ENCODE measurements at places on chromosomes 7 and 10.

- DNase-seq: no peak
Observed at GRCh38 chr7:146185844-146186243, 69.2 kb downstream of the CNTNAP2 start.

DNA sequence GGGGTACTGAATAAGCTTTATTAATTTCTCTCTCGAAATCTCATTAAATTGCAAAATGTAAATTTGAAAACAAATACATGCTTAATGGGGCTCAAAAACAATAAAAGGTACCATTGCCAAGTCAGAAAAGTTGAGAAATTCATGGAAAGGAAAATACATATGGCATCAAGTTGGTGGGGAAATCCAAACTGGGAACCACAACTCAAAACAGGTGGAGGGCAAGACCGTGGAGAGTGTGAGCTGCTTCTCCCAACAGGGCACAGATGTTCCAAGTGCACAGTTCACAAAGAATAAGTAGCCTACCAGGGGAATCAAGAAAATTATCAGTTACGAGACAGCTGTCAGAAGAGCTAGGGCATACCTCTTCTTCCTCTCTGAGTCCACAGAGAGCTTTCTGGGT is 26.6 kb downstream of the MKX start:
- no peak for DNase-seq

DNA sequence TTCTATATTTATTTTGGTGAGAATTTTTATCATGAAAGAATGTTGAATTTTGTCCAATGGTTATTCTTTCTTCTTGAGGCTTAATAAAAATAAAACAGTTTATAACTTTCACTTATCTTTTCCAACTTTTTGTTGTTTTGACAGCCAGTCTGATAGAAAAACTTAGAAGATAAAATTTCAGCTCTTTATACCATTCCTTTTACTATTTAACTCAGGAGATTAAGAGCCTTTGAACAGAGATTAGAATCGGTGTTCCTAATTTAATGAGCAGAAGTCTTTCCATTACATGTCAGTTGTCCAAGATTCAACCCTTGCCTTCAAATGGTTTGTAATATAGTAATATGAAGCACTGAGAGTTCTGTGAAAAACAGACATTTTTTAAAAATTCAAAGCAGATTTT is 97.8 kb upstream of the SEC61G start:
- no peak for DNase-seq

DNA sequence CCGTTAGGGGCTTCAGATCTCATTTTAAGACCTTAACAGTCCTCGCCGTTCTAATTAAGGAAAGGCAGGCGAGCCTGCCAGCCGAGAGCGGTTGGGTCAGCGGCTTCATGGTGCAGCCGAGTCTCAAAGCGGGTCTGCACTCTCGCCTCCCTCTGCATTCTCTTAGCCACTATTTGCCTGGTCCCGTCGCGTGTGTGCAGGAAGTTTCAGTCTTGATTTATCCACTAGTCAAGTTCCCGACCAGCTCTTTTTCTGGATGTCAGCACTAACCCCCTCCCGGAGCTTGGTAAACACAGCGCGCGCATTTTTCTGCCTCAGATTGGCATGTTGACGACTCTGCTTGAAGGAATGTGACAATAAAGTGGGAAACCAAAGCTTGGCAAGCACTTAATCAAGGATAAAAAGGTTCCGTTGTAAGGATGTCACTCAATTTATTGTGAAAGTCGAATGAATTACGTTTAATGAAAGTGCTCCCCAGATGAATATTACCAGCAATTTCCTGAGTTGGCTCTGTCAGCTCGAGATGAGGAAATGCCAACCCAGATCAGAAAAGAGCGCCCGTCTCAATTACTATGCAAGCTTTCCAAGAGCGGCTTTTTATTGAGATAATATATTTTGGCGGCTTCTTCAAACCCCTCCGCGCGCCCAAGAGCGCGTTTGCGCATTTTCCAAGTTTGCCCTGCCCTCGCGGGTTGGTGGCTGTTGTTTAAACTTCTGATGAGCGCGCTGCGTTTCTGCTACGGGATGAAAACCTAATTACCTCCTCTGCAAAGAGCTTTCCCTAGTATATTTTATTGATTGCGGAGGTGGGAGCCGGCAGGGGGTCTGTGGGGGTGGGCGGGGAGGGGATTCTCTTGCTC is 7.9 kb downstream of the NXPH1 start:
- DNase-seq: peak; percentile 46

DNA sequence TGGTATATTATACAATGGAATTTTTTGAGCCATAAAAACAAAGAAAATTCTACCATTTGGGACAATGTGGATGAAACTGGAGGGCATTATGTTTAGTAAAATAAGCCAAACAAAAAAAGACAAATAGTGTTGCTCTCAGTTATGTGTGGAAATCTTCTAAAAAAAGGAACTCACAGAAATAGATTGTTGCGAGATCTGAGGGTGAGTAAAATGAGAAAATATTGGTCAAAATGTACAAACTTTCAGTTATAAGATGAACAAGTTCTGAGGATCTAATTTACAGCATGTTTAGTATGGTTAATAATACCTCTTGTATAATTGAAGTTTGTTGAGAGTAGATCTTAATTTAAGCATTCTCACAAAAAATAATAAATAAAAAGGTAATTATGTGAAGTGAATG is 291.2 kb downstream of the KIF20B start:
- DNase-seq: no peak

DNA sequence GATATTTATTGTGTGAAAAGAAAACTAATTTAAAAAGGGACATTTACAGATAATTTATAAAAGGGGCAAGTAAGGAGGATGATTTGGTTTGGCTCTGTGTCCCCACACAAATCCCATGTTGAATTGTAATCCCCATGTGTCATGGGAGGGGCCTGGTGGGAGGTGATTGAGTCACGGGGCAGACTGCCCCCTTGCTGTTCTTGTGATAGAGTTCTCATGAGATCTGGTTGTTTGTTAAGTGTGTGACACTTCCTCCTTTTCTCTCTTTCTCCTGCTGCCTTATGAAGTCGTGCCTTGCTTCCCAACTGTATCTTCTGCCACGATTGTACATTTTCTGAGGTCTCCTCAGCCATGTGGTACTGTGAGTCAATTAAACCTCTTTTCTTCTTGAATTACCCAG is 171.0 kb upstream of the SEMA3E start:
- DNase-seq: no peak
